ENCODE measurements at places on chromosomes 7 and 10. TPM values are rescaled to one million over a fixed set of nuclear protein-coding genes. Genes with fewer than 3 reads are reported as not detected.
A peak's percentile ranks its signal among the peaks of the same experiment; 100 is the strongest.

- peak overlapping the region; percentile 26 for H3K27ac ChIP-seq
- H3K27me3 ChIP-seq = no peaks in the 10 kb centered on the region
- H3K36me3 ChIP-seq = peaks cover 15% of the 10 kb centered on the region
- peak overlapping the region; percentile 83 for H3K4me3 ChIP-seq
- H3K4me1 ChIP-seq = peaks cover 82% of the 10 kb centered on the region
Measured at GRCh38 chr10:73872190-73872710, 2.1 kb downstream of the CAMK2G start.

DNA sequence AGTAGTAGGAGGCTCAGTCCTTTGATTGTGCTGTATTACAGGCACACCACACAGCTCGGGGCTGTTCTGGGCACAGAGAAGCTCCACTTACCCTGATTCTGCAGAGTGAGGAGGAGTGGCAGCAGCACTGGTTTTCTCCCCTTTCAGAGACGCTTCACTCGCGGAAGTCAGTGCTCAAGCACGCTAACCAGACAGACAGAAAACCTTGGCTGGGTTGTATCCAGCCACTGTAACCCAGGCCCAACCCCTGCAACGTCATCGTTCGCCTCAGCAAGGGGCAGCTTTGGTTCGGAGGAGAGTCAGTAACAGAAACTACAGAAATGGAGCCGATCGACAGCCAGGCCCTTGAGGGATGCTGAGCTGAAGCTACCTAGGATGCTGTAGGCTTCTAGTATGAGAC, 171.0 kb downstream of the SLC16A9 start:
- no peak overlapping the region for H3K27ac ChIP-seq
- DNase-seq = no peak
- H3K27me3 ChIP-seq = no peaks in the 10 kb centered on the region
- no peaks in the 10 kb centered on the region for H3K4me1 ChIP-seq
- H3K4me3 ChIP-seq = no peak overlapping the region
- H3K36me3 ChIP-seq = no peaks in the 10 kb centered on the region

DNA sequence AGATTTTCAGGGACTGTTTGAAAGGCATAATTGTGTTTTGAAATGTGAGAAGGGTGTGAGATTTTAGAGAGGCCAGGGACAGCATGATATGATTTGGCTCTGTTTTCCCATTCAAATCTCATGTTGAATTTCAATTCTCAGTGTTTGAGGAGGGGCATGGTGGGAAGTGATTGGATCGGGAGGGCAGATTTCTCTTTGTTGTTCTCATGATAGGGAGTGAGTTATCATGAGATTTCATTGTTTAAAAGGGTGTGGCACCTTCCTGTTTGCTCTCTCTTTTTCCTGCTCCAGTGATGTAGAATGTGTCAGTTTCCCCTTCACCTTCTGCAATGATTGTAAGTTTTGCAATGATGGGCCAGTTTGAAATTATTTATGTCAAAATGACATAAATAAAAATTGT, 113.0 kb upstream of the PCDH15 start:
- H3K27ac ChIP-seq = no peak overlapping the region
- DNase-seq = no peak
- no peaks in the 10 kb centered on the region for H3K36me3 ChIP-seq
- H3K4me3 ChIP-seq = no peak overlapping the region
- H3K27me3 ChIP-seq = no peaks in the 10 kb centered on the region

GRCh38 chr10:128870830-128871597, 596.0 kb upstream of the MGMT start:
- H3K36me3 ChIP-seq = no peaks in the 10 kb centered on the region
- H3K4me1 ChIP-seq = no peaks in the 10 kb centered on the region
- no peaks in the 10 kb centered on the region for H3K27me3 ChIP-seq
- no peak overlapping the region for H3K27ac ChIP-seq
- no peak for DNase-seq

The BTBD16 gene
- not detected for total RNA-seq

Measured in psoas muscle (tissue), 8 donors.